ENCODE measurements at places on chromosomes 7 and 10.

DNA sequence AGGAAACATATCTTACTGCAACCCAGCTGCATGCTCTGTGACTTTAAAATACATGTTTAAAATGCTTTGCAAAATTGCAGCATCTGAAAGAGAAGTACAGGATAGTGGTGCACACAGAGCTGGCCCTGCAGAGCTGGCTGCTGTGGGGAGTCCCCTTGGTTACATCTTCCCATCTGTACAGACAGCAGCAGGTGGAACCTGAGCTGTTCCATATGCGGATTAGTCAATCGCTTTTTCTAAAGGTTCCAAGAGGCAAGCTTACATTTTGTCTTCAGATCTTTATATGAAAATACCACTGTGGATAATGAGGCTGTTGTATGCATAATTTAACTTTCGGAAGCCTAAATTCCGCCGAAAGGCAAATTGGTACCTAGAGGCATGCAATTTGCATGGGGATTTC lies 444.1 kb downstream of the NRG3 start:
- DNase-seq, result no peak

- DNase-seq, result no peak
Measured at GRCh38 chr7:102044984-102045673, 227.7 kb downstream of the CUX1 start.

- DNase-seq, result no peak
Measured at GRCh38 chr7:74291535-74291934, 2.3 kb downstream of the CLIP2 start.

DNA sequence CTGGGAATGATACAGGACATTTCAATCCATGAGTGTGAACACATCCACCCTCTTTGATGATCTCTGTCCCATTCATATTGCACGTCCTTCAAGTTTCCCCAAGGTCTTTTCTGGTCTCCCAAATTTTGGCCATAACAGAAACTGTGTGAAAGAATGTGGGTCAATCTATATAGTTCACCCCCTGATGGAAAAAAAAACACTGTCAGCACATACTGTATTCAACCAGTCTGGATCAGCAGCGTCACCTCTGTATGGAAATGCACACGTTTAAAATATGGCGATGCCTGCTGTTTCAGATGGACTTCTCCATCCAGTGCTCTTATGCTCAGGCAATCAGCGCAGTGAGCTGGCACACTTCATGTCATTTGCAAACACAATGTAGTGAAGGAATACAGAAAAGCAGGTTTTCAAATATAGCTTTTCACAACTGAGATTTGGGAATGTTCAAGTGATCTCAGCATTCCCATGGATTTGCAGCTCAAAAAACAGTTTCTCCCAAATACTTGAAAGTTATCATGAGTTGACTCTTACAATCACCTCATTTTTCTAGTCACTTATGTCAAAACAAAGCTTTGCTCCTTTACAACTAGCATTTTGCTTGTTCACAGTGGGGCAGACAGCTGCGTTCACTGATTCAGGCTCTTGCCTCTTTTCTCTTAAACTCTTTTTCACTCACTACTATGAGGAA lies 61.1 kb downstream of the FAM13C start:
- no peak for DNase-seq

DNA sequence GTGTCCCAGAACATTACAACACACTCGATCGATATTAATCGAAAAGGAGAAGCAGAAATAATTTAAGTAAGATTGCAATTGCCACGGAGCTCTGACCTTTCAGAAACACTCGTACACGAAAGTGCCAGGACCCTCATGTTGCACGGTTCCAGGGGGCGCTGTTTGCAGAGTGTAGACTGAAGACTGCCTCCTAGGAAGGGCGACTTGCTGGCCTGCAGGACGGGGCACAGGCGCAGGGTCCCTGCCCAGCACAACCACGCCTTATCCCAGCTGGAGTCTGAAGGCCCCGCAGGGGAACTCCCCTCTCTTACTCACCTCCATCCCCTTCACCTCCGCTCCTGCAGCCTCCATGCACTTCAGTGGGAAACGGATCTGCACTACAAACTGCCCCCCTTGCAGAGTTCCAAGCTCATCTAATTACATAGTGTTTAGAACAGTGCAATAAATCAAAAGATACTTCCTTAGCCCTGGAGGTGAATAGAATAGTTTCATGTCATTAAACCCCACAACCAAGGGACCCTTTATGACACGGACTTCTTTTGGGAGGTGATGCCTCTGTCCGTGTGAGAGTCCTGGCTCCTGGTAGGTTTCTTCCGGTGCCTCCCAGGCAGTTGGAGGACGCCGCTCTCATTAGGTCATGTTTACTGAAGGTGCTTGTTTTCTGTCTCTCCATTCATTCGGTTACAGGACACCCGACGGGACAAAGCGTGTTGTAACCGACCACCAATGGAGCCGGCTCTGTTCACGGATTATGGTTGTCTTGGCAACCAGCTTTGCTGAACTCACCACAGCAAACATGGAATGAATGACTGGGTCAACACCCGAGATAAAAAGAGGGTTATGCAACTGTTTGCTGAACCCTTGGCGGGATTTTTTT lies 262.2 kb downstream of the BAMBI start:
- no peak for DNase-seq

DNA sequence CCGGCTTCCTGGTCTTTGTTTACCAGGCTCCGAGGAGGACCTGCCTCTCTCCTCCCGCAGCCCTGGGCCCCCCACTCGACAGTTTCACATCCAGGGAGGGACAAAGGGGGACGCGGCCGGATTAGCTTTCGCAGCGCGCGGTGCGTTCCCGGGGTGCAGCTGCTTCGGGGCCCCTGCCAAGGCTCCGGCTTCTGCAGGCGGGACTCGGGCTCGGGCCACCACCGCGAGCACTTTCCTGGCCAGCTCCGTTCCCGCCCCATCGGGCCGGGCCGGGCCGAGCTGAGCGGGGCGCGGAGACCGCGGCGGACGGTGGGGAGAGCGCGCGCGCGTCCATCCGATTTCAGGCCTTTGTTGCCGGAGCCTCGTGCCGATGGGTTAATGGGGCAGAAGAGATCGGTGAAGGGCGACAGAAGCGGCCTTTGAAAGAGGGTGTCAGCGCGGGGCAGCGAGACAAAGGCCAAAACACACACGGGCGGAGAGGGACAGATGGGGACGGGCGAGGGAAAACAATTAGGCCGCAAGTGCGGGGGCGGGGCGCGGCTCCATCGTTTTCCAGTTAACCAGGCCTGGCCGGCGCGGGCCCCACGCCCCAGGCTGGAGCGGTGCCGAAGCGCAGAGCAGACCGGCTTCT lies 8.5 kb upstream of the UNCX start:
- peak; percentile 33 for DNase-seq

DNA sequence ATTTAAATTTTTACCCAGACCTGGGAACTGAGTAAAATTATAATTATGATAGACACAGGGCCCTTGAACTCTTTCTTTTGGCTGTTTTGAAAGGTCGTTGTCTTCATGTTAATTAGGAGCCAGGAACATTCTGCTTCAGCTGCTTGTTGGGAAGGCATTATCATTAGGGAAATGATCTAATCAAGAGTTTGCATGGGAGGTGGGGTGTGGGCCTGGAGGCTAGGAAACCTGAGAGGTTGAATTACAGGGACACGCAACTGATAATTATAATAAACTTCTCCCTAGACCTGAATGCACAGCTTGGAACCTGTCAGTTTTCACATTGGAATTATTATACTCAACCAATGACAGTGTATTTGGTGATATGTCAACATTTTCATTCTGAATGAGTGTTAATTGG lies 237.7 kb downstream of the CACNB2 start:
- no peak for DNase-seq

DNA sequence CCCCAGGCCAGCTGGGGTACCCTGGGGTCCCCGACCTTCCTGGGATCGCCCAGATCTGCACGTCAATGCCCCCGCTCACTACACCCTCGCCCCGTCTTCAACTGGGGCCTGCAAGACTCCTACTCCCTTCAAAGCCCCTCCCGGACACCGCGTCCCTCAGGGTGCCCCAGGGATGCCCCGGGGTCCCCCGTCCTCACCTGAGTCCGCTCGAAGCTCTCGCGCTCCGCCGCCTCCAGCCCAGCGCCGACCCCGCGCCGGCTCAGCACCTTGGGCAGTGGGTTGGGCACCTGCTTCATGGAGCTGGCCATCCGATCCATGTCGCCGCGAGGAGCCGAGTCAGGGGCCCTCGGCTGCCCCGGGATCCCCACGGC lies at the start of gene HIP1:
Gene HIP1 (minus strand): TSS at position 338 of the 371 bp plus-strand sequence. CDS start 21 bp downstream, at position 317.
- DNase-seq, result no peak

DNA sequence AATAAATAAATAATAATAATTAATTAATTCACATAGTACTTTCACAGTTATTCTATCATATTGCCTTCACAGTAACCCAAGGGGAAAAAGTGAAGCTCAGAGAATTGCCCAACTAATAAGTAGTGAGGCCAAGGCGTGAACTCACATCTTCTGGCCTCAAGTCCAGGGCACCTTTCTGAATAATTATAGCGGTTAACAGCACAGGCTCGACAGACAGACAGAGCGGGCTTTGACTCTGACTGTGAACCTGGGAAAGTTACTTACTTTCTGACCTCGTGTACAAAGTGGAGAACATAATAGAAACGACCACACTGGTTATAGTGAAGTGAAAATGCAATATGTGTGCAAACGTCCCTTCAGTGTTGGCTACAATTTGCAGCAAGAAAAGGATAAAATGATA lies 5.7 kb upstream of the SMKR1 start:
- no peak for DNase-seq

DNA sequence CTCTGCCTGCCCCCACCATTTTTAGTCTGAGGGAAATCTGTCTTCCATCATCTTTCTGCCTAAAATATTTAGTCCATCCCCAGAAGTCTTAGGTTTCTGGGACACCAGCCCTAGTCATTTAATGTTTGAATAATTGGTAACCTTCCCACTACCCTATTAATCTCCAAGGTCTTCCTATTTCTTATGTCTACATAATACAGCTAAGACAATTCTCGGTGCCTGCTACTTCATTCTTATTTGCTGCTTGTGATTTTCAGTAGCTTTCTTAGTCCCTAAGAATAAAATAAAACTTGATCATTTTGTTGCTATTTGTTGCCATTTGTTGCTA lies 11.1 kb downstream of the RALA start:
- DNase-seq, result no peak

- no peak for DNase-seq
Measured at GRCh38 chr7:116236020-116236630, 25.8 kb downstream of the TES start.
